ENCODE measurements at places on chromosomes 3 and 15.

- DNase-seq, result no peak
These were observed 406.4 kb upstream of the PROK2 start for GRCh38 chr3:72191209-72191960.

- no peak for DNase-seq
These were observed 21.5 kb upstream of the CHD2 start for GRCh38 chr15:92878593-92879053.

DNA sequence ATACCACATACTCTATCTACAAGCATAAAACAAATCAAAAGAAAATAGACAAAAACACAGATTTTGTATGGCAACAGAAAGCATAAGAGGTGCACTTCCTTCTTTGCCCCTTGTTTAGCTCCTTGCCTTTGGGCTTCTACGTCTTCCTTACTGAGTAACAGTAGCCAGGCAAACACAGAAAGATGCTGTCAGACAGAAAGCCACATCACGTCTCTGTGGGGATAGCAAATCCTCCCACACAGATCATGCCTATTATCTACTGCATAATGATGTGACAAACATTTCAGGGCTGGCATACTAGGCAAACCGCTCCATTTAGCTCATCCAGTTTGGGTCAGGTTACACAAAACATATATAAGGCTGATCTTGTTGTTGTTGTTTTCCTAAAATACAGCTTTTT, 92.7 kb downstream of the BOC start:
- DNase-seq, result no peak

DNA sequence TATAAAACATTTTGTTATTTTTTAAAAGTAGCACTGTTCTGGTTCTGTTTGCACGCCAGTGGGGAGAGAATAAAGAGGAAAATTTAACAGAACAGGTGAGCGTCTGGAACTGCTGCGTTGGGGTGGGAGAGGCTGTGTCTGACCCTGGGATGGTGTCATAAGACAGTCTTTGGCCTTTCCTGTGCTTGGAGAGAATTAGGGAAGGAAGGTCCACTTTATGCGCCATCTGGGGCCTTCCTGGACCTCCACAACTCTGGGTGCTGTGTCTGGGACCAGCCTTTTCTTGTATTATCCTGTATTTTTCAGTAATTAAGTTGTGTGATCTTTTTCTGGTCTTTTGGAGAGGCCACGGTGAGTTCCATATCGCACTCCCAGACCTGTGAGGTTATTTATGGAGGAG, 3.3 kb downstream of the FAM43A start:
- DNase-seq, result no peak

GRCh38 chr15:93290618-93290946, 201.6 kb upstream of the RGMA start:
- DNase-seq, result no peak

- no peak for DNase-seq
These were observed 164.5 kb downstream of the THSD4 start for GRCh38 chr15:71279757-71280141.

- DNase-seq, result no peak
These were observed 1005.9 kb downstream of the ZPLD1 start for GRCh38 chr3:103440539-103441203.

GRCh38 chr15:36924034-36924433, 176.3 kb downstream of the MEIS2 start:
- DNase-seq, result no peak

- no peak for DNase-seq
These were observed 69.4 kb downstream of the EPHB3 start for GRCh38 chr3:184630861-184631471.

DNA sequence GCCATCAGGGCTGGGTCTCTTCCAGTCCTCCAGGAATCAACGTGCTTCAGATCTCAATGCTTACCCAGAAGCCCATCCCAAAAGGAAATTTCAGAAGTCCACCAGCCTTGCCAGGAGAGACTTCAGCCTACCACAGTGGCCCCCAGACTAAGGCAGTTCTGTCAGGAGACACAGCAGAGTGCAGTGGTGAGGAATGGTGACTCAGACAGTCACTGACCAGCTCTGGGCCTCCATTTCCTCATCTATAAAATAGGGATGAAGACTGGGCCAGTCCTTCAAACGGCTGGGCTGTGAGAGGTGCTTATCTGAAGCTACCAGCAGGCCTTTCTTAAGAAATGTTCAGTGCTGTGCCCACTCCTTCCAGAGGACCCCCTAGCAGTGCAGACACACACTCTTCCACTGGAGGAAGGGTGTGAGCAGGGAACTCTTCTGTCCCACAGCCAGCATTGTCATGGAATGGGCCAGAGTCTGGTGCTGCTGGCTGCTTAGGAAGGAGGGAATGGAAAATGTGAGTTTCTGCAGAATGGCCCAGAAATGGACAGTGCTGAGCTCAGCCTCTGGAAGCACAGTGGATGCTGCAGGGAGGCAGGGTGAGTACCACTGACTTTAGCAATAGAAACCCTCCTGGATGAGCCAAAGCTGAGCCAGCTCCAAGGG, 41.6 kb upstream of the DUSP7 start:
- DNase-seq, result no peak

DNA sequence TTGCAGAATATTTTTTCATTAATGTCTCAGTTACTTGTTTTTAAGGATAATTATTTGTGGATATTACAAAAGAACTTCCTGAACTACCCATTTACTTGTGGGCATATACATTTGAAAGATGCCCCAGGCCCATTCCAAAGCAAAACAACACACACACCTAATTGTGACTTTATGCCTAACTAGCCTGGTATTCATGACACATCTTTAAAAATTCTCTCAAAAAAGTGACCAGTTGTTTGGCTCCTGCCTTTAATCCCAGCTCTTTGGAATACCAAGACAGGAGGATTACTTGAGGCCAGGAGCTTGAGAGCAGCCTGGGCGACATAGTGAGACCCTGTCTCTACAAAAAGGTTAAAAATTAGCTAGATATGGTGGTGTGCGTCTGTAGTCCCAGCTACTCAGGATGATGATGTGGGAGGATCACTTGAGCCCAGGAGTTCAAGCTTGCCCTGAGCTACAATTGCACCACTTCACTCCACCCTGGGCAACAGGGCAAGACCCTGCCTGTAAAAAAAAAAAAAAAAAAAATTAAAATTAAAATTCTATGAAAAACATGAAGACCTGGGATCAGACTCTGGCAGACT, 51.7 kb upstream of the SLC4A7 start:
- no peak for DNase-seq

Data from stimulated activated CD4-positive, alpha-beta T cell treated with anti-CD3 and anti-CD28 coated beads, TNF-alpha, amount 100 ng/mL, for 4 hours (primary cell).